Hippocampal formation (tissue), 2 donors: ENCODE measurements at places on chromosomes 1 and 21.

DNA sequence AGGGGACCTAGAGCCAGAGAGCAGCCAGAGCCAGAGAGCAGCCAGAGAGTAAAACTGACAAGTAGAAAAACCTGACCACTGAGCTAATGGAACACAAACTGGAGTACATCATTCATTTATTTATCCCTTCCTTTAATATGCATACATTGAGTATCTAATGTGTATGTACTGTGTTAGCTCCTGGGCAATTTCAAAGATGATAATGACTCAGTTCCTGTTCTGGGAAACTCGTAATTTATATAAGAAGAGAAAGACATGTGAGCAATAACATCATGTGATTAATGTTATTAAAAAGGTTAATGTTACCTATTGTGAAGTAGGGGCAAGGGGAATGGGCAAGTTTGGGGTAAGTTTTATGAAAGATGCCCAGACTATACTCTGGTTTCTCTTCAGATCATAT, 199.9 kb downstream of the TNR start:
- no peak for DNase-seq

DNA sequence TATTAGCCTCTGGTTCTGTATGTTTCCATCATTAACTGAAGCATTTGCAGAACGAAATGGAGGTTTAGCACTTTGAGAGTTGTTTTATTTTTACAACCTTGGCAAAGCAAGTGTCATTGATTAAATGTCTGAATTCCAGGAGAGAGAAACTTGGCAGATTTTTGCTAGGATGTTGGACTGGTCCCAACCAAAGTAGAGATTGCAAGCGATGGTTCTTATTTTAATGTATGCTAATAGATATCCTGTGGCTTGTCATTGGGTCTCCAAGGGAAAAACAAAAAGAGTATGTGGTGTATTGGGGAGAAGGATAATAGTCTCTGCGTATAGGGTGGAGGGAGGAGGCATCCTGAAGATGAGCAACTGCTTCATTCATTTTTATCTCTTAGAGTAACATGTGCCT, 457.2 kb upstream of the RUNX1 start:
- no peak for DNase-seq

- no peak for DNase-seq
Observed at GRCh38 chr1:8420318-8420717, 102.4 kb downstream of the SLC45A1 start.

DNA sequence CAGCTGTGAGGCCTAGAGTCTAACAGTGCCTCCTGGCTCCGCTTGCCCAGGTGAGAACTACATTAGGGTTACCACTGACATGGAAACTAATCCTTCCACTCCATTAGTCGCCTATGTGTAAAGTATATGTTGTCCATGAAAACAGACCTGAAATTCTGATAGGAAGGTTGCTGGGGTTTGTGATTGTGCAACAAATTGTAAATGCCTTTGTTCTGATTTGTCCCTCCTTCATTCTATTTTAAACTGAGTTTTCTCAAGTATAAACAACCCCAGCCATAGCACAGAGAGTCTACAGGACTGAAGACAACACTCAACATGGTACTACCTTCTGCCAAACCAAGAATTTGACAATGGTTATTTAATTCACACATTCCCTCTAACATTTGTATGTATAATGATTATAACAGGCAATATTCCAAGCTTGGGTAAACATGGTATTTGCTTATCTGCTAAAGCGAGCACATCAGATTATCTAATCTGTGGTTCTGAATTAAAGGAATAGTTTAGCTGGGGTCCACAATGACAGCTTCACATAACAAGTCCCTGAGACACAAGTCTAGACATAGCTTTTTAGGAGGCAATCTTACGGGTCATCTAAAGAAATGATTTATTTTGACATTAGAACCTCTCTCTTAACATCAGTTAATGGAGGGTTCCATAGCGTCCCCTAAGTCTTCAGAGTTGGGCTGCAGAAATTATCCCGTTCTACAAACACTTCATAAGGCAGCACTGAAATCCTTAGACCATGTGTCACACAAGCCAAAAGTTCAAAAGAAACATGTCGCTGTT, 633.0 kb downstream of the SMYD3 start:
- DNase-seq: no peak

DNA sequence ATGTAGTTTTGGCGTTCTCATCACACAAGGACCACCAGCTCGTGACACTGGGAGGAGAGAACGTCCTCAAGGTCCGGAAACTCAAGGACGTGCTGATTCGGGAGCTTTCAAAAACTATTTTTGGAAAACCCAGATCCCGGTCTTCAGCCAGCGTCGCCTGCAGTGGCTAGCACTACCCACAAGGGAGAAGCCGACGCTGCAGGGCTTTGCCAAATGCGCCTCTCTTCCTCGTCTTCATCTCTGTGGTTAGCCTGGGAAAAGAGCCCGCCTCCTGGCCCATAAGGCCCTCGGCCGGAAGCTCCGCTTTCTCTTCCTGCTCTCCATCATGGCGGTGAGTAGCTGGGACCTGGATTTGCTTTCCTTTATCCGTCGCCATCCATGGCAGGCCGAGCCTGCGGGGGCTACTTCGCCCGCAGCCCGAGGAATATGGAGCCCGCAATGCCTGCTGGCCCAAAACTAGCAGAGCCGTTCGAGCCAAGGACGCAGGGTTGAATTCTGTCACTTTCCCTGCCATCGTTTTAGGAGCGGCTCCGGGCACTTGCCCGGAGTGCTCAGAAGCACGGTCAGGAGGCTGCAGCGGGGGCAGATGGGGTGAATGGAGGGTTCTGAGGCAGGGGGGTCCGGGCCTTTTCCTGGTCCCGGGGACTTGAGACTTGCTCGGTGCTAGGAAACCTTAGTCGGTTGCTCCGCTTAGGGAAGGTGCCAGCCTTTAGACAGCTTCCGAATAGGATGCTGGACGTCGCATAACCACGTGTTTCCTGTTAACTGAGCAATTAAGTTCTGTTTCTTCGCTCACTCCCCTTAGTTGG, at the start of gene RPL11:
TSS of gene RPL11 (plus strand) at position 308 of the 809 bp plus-strand sequence. CDS start at position 326, 18 bp downstream.
- DNase-seq: peak; percentile 89

GRCh38 chr1:233904633-233905415, at the start of gene SLC35F3:
Gene SLC35F3, plus strand, starts transcription at chr1:233904676.
- no peak for DNase-seq

DNA sequence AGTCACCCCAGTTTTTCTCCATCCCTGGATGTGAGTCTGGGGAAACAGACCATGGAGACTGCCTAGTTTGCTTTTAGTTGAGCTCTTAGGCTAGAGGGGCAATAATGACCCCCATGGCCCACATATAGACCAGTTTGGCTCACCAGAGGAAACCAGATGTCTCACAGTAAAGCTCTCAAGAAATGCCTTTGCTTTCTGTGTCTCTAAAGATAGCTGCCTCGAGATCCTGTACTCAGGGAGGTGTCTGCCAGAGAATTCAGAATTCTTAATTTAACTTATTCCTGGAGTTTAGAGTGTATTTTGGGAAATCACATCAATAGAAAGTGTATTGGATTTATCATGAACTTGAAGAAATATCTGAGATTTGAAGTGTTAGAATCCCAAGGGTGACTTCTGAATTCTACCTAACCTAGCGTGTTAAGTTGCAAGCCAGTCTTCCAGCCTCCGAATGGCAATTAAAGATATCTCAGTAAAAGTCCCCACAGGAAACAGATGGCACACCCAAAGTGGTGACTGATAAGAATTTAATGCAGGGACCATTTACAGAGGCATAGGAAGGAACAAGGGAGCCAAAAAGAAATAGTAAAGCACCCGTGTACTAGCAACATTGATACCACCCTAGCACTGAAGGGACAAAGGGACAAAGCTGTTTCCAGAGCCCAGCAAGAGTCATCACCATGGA, 37.1 kb downstream of the STYXL2 start:
- no peak for DNase-seq

- no peak for DNase-seq
Observed at GRCh38 chr1:208209286-208209685, 34.9 kb downstream of the PLXNA2 start.

GRCh38 chr1:217088521-217089284, 365.5 kb upstream of the ESRRG start:
- no peak for DNase-seq

DNA sequence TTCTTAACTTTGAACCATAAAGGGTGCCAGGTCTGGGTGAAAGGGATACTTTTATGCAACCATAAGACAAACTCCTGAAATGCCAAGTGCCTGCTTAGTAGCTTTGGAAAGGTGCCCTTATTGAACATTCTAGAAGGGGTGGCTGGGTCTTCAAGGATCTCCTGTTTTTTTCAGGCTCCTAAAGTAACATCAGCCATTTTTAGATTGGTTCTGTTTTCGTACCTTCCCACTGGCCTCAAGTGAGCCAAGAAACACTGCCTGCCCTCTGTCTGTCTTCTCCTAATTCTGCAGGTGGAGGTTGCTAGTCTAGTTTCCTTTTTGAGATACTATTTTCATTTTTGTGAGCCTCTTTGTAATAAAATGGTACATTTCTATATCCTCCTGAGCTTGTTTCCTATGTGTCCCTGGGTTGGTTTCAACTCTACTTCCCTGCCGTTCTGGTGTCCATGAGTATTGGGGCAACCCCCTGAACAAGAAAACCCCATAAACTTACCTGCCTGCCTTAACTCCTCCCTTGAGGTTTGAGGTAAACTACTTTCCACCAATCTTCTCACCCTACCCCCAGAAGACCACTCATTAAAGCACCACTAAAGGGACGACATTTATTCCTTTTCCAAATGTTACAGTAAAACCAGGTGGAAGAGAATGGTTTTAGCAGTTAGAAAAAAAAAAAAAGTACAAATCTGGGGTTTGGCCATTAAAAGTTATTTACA, 2.6 kb downstream of the MARCKSL1 start:
- DNase-seq: no peak

GRCh38 chr1:239434181-239434580, 47.8 kb downstream of the CHRM3 start:
- no peak for DNase-seq

- DNase-seq: no peak
Observed at GRCh38 chr1:169943963-169944526, 50.3 kb upstream of the SCYL3 start.

- no peak for DNase-seq
Observed at GRCh38 chr21:46048926-46049889, 48.7 kb upstream of the COL6A2 start.

DNA sequence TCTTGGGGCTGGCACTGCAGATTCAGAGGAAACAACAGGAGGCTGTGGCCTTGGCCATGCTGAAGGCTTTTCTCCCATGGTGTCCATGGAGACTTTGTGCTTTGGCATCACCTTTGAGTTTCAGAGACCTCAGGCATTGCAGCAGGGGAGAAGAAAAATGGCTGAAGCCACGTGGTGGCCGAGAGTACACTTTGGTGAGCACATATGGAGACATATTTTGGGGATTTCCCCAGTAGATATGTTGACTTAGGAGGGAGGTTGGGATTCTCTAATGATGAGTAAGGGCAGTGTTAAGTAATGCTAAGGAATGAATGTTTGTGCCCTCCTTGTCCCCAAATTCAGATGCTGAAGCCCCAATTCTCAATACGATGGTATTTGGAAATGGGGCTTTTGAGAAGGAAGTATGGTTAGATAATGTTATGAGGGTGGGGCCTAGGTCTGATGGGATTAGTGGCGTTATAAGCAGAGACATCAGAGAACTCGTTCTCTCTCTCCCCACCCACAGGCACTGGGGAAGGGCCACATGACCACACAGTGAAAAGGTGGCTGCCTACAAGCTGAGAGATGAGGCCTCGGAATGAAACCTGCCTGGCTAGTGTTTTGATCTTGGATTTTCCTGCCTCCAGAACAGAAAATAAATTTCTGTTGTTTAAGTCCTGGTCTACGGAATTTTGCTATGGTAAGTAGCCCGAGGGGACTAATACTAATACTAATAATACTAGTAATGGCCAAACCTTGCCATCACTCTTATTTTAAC, 98.6 kb downstream of the TBX19 start:
- DNase-seq: no peak

DNA sequence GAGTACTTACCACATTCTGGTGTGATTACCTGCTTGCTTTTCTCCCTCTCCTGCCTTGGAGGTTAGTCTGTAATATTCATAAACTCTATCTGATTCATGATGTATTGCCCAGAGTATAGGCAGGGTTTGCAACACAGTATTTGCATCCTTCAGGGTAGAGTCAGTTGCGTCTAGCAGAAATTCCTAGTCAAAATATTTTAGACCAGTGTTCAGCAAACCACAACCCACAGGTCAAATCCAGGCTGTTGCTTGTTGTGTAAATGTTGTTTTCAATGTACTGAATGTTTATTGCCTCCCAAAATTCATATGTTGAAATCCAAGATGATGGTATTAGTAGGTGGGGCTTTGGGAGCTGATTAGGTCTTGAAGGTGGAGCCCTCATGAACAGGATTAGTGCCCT, 82.9 kb downstream of the NGF start:
- no peak for DNase-seq

- no peak for DNase-seq
Observed at GRCh38 chr1:223269006-223269405, 95.0 kb downstream of the SUSD4 start.

DNA sequence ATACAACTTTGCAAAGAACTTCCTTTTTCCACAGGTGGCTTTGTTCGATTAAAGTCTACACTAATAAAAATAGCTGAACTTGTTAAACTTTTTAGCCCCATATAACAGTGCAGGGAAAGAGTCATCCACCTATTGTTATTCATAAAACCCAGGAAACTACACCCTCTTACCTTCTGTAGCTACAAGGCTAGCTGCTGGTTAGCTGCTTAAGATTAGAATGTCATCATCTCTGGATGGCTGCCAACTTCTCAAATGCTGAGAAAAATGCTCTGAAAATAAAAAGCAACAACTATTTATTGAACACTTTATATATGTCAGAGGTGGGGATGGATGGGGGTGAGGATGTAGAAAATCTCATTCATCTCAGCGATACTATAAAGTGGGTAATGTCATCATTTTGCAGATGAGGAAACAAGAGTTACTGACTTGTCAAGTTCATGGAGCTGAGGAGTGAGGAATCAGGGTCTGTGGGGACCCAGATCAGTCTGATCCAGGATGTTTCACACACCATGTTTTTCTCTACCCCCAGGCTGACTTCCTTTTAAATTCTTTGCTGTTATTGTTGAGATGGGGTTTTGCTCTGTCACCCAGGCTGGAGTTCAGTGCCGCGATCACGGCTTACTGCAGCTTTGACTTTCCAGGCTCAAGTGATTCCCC, 17.1 kb downstream of the ATP5PF start:
- DNase-seq: no peak

DNA sequence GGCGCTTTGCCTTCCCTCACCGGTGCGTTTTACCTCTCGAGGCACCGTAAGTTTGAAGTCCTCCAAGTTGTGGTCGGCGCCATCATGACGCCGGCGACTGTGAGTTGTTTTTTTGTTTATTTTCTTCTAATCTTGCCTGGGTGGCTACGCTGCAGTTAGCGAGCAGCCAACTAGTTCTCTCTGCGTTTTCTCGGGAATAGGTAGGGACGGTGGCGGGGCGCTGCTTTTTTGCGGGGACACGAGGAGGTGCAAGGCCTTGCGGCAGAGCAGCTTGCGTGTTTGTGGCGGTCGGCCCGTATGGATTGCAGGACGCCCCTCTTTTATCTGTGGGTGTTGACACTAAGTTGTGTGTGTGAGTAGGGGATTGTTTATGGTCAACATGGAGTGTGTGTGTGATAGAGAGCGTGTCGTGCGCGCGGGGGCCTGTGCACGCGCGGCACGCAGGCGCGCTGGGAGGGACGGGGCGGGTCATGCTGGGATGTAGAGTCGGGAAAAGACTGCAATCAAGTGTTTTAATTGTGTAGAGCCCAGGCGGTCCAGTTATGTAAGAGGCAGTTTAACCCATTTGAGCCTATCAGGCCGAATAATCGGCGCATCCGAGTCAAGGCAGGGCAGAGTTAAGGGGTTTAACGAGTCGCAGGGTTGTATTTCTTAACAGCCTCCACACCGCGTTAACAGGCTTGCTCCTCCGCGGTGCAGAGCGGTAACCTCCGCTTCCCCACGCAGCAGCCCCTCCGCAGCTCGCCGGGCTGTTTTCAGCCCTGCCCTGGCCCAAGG, 1.2 kb upstream of the NEGR1 start:
- peak; percentile 86 for DNase-seq

GRCh38 chr1:232987046-232987773, 36.8 kb downstream of the NTPCR start:
- no peak for DNase-seq
